ENCODE measurements at places on chromosomes 11 and 22. TPM values are rescaled to one million over a fixed set of nuclear protein-coding genes. Genes with fewer than 3 reads are reported as not detected.

DNA sequence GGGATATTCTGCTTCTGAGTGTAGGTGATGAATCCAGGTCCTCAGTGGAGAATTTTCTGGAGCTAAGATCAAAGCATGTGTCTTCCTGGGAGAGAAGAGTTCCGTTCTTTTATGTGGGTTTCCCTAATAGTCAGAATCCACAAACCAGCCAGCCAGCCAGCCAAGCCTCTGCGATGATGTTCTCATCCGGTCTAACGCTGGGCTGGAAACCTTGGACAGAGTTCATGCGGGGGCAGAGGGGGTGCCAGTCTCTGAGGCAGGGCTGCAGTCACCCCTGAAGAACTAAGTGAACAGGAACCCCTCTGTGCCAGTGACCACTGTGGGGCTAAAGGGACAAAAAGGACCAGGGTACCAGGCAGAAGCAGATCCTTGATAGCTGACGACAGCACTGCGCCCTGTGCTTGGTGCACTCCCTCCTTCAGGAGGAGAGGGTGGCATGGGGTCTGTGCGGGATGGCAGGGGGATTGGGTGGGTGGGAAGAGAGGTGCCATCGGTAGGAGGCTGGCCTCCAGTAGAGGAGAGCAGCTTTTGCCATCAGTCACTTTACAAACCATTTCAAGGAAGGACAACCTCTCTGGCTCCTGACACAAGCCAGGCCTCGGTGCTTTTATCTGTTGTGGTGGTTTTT, 27.1 kb downstream of the ADAMTS15 start:
- no peak for DNase-seq

- DNase-seq = no peak
Measured at GRCh38 chr11:16713594-16713993, 24.9 kb upstream of the C11orf58 start.

The MYEOV gene
- total RNA-seq = 2.9 TPM

The FXYD2 gene
- total RNA-seq = 1.9 TPM

GRCh38 chr11:69859275-69859934, 40.2 kb upstream of the FGF3 start:
- no peak for DNase-seq

GRCh38 chr11:47533690-47534151, 19.2 kb downstream of the CELF1 start:
- DNase-seq = no peak

The CDKN1C gene
- total RNA-seq = 23.3 TPM

GRCh38 chr11:8709002-8709672, 26.5 kb downstream of the RPL27A start:
- peak; percentile 88 for DNase-seq

The KIF18A gene
- not detected for total RNA-seq

DNA sequence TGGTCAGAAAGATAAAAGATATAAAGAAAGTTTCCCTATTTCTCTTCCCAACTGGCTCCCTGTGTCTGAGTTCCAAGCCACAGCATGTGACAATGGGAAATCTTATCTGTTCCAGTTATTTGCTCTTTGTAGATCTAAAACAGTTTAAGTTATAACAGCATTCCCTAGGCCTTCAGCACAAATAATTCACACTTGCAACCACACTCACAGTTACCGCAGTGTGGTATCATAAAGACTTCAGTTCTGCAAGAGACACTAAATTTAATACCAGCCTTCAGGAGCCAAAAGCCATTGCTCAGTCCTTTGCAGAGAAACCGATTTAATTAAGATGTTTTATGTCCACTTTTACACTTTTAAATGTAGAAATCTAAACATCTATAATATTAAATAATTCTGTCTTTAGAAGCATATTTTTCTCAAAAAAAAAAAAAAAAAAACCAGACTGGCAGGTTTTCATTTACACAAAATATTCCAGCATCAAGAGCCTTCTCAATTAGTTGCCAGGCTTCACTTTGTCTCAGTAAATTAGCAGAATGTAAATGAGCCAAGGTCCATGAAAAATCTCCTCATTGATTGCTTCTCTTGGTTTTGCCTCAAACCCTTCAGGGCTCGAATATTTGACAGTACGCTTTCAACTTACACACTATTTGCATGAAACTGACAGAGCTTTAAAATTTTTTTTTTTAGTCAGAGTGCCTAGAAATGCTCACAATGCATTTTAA, 300.0 kb upstream of the DDI1 start:
- DNase-seq = no peak

The SLC22A6 gene
- not detected for total RNA-seq

All from left cardiac atrium (tissue), 4 donors.